Naive thymus-derived CD8-positive, alpha-beta T cell (primary cell): ENCODE measurements at places on chromosomes 12 and 14. TPM values are rescaled to one million over a fixed set of nuclear protein-coding genes. Genes with fewer than 3 reads are reported as not detected.

Gene NDRG2
- total RNA-seq, result 35.4 TPM

- H3K4me3 ChIP-seq, result no peak overlapping the region
- no peaks in the 10 kb centered on the region for H3K36me3 ChIP-seq
- DNase-seq, result no peak
- H3K4me1 ChIP-seq, result peaks cover 6% of the 10 kb centered on the region
Measured at GRCh38 chr12:96986883-96987523, 79.9 kb downstream of the NEDD1 start.

DNA sequence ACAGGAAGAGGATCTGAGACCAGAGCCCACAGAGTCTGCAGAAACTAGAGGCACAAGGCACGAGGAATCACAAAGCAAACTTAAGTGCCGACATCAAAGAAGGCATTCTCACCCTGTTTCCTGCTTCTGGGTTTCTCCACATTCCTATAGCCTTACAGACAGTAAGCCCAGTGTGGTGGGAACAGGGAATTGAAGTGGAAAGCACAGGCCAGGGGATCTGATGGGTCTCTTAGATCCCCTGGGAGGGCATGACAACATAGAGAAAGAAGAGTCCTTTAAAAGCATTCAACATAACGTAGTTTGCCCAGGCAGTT, 75.6 kb upstream of the FRMD6 start:
- no peaks in the 10 kb centered on the region for H3K4me1 ChIP-seq
- no peak overlapping the region for H3K27ac ChIP-seq
- H3K27me3 ChIP-seq, result peaks cover 50% of the 10 kb centered on the region
- no peaks in the 10 kb centered on the region for H3K36me3 ChIP-seq
- no peak overlapping the region for H3K4me3 ChIP-seq

DNA sequence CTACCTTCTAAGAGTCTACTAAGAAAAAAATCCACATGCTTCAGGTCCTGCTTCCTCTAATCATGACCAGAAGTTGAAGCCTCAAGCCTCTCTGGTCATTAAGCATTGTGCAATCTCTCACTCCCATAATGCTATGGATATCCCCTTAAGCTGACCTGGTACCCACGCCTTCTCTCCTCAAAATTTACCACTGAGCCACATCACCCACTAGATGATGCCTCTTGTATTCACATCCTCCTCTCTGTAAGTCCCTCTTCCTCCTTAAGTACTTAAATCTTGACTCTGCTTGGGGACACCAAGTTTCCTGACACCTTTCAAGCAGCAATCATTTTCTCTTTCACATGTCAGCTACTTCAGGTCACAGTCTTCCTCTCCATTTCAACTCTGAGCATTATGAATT, 9.8 kb downstream of the GALNT4 start:
- H3K27ac ChIP-seq, result no peak overlapping the region
- H3K36me3 ChIP-seq, result no peaks in the 10 kb centered on the region
- peaks cover 20% of the 10 kb centered on the region for H3K4me1 ChIP-seq
- no peak overlapping the region for H3K4me3 ChIP-seq
- DNase-seq, result no peak
- no peaks in the 10 kb centered on the region for H3K27me3 ChIP-seq

DNA sequence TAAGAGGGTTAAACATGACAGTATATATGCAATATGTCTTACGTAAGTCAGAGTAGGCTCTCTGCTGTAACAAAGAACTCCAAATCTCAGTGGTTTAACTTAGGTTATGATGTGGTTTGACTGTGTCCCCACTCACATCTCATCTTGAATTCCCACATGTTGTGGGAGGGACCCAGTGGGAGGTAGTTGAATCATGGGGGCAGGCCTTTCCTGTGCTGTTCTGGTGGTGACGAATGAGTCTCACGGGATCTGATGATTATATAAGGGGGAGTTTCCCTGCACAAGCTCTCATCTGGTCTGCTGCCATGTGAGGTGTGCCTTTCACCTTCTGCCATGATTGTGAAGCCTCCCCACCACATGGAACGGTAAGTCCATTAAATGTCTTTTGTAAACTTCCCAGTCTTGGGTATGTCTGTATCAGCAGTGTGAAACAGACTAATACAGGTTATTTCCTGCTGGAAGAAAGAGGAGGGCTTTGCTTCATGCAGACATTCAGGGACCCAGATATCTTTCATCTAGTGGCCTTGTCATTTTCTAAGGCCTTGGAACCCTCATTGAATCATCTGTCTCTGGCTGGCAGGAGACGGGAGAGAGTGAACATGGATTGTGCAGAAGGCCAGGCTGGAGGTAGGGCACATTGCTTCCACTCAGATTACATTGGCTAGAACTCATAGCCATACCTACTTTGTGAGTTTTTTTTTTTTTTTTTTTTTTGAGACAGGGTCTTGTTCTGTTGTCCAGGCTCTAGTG, 96.1 kb downstream of the CRADD start:
- H3K4me3 ChIP-seq, result peak overlapping the region; percentile 8
- H3K27me3 ChIP-seq, result no peaks in the 10 kb centered on the region
- H3K27ac ChIP-seq, result peak overlapping the region; percentile 51
- peaks cover 12% of the 10 kb centered on the region for H3K4me1 ChIP-seq
- peak; percentile 10 for DNase-seq

Gene RPS29
- total RNA-seq, result 3,084 TPM

DNA sequence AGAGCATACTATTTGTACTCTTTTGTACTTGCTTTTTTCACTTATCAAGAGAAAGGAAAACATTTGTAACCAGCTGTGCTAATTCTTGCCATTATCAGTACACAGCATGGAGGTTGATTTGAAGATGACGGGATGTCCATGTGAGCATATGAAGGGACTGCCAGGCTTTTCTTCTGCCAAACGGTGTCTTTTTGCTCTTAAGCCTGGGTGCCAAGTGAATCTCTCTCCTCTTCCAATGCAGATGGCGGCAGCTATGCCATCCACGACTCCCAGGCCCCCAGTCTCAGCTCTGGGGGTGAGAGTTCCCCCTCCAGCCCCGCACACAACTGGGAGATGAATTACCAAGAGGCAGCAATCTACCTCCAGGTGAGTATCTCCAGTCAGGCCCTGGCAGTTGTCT, 38.9 kb downstream of the TPCN1 start:
- H3K27me3 ChIP-seq, result no peaks in the 10 kb centered on the region
- peaks cover 46% of the 10 kb centered on the region for H3K4me1 ChIP-seq
- H3K27ac ChIP-seq, result peak overlapping the region; percentile 50
- H3K4me3 ChIP-seq, result no peak overlapping the region
- DNase-seq, result no peak
- no peaks in the 10 kb centered on the region for H3K36me3 ChIP-seq

DNA sequence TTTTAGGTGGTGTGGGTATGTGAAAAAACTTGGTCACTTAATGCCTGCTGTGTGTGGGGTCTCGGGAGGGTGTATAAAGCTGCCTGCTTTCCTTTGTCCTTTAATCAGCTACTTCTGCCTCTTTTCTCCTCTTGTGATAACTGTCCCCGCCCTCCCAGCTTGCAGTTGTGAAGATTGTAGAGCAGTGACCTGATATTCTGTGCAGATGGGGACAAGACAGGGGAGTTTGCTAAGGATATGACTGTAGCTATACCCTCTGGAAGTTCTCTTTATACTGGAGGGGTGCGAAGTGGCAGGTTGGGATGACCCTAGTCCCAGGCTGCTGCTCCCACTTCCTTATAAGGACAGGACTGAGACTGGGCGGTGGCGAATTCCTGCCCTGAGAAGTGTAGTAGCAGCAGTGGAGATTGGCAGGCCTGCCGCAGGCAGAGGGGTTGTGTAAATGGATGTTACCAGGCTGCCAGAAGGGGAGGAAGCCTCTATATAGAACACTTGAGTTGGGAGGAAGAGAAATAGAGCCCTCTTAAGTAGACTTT, 835 bp downstream of the MYL6 start:
- peak; percentile 23 for DNase-seq
- peak overlapping the region; percentile 96 for H3K27ac ChIP-seq
- peaks cover 51% of the 10 kb centered on the region for H3K4me1 ChIP-seq
- no peaks in the 10 kb centered on the region for H3K27me3 ChIP-seq

DNA sequence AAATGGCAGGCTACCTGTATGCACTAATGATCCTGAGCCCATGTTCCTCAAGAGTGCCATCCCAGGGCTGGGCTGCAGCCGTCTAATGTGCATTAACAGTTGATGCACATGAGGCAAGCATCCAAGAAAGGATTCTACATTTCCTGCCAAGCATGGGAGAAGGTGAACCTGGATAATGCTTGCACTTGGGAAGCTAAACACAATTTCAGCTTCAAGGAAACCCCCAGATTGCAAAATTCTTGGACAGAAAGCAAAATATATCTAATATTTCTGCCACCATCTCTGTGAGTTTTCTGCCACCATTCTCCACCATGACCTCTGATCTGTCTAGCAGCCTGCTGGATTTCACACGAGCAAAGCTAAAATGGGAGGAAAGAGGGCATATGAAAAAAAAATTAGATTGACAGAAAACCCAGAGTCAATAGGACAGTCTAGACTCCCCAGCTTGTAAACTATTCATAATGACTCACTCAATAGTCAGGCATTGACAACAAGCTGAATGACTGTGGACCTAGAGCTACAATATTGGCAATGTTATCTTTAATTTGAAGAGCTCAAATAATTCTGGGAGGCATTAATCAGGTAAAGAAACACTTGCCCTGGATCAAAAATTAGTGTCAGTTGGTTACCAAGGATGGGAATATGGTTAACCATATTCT, 91.9 kb upstream of the BCL2L14 start:
- H3K36me3 ChIP-seq, result no peaks in the 10 kb centered on the region
- H3K27me3 ChIP-seq, result no peaks in the 10 kb centered on the region
- H3K27ac ChIP-seq, result no peak overlapping the region
- no peak overlapping the region for H3K4me3 ChIP-seq
- no peak for DNase-seq

DNA sequence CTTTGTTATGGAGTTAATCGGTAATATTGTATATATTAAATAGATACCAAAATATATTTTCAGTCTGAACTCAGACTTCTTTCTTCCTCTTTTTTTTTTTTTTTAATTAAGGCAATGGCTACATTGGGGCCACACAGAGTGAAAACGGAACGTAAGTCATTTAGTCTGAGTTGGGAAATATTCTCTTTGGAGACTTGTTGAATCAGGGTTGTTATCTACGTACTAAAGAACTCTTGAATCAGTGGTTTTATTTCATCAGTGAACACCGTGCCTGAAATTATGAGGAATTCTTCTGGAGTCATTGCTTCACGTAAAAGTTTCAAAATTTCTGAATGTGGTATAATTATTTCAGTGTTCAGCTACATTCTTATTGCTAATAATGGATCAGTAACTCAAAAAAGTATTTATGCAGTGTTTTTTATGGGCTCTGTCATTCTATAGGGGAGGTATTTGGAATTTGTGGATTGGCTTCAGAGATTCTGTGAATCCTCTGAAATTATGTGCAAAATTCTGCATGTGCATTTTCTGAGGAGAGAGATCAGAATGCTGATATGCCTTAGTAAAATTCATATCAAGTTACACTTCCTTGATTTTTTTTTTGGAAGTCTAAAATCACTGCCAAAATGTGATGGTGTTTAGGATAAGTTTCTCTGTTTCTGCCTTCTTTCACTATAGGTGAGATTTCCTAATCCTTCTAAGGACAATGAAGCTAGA, 39.6 kb downstream of the BRMS1L start:
- no peaks in the 10 kb centered on the region for H3K27me3 ChIP-seq
- no peaks in the 10 kb centered on the region for H3K4me1 ChIP-seq
- H3K4me3 ChIP-seq, result no peak overlapping the region
- DNase-seq, result no peak
- H3K36me3 ChIP-seq, result peaks cover 39% of the 10 kb centered on the region

Gene IFI27L1
- 6.9 TPM for total RNA-seq

GRCh38 chr14:100214770-100215083, 24.2 kb upstream of the YY1 start:
- peak overlapping the region; percentile 87 for H3K4me3 ChIP-seq
- H3K27me3 ChIP-seq, result no peaks in the 10 kb centered on the region

- no peaks in the 10 kb centered on the region for H3K27me3 ChIP-seq
- DNase-seq, result peak; percentile 24
- peaks cover 48% of the 10 kb centered on the region for H3K4me1 ChIP-seq
- peaks cover 9% of the 10 kb centered on the region for H3K36me3 ChIP-seq
- H3K27ac ChIP-seq, result peak overlapping the region; percentile 95
Measured at GRCh38 chr12:110689281-110690126, 589 bp upstream of the HVCN1 start.

GRCh38 chr12:124515981-124516380, 51.4 kb downstream of the NCOR2 start:
- H3K27me3 ChIP-seq, result no peaks in the 10 kb centered on the region
- H3K4me1 ChIP-seq, result peaks cover 24% of the 10 kb centered on the region
- H3K27ac ChIP-seq, result no peak overlapping the region
- no peak for DNase-seq
- no peaks in the 10 kb centered on the region for H3K36me3 ChIP-seq

DNA sequence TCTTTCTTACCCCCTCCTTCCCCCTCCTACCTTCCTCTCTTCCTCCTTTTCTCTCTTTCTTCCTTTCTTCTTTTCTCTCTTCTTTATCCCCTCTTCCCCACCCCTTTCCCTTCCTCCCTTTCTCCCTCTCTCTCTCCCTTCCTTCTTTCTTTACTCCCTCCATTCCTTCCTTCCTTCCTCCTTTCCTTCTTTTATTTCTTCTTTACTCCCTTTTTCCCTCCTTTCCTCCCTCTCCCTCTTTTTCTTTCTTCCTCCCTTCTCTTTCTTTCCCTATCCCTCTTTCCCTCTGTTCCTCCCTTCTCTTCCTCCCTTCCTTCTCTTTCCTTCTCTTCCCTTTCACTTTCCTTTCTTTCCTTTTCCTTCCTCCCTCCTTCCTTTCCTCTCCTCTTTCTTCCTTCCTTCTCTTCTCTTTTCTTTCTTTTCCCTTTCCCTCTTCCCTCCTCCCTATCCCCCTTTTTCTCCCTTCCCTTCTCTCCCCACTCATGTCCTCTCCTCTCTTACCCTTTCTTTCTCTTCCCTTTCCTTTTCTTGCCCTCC, 302.3 kb upstream of the TBX3 start:
- H3K27me3 ChIP-seq, result peaks cover 2% of the 10 kb centered on the region
- DNase-seq, result no peak
- no peak overlapping the region for H3K27ac ChIP-seq
- no peaks in the 10 kb centered on the region for H3K4me1 ChIP-seq
- H3K4me3 ChIP-seq, result no peak overlapping the region

Gene KRT2
- 0.62 TPM for total RNA-seq

Gene PWP1
- total RNA-seq, result 33.3 TPM

- no peak for DNase-seq
- peaks cover 7% of the 10 kb centered on the region for H3K27me3 ChIP-seq
- H3K4me3 ChIP-seq, result no peak overlapping the region
- H3K4me1 ChIP-seq, result no peaks in the 10 kb centered on the region
Measured at GRCh38 chr14:100865682-100866591, 37.6 kb downstream of the RTL1 start.

DNA sequence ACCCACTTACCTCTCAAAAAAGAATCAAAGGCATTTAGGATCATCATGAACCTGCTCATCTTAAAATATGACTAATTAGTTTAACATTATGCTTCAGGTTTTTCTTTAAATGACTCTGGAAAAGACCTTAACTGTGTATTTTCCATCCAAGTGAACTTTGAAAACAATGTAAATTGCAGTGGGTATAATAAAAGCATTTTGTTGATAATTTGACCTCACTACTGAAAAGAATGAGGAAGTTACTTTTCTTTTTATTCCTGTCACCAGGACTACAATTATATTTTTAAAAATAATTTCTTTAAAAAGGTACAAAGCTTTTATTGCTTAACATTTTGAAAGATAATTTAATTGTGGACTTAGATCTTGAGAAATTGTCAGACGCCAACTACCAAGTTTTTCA, 249.9 kb downstream of the ALX1 start:
- no peak overlapping the region for H3K4me3 ChIP-seq
- no peak for DNase-seq
- H3K27me3 ChIP-seq, result no peaks in the 10 kb centered on the region
- no peaks in the 10 kb centered on the region for H3K36me3 ChIP-seq
- no peak overlapping the region for H3K27ac ChIP-seq
